ENCODE measurements at places on chromosomes 12 and 14.

DNA sequence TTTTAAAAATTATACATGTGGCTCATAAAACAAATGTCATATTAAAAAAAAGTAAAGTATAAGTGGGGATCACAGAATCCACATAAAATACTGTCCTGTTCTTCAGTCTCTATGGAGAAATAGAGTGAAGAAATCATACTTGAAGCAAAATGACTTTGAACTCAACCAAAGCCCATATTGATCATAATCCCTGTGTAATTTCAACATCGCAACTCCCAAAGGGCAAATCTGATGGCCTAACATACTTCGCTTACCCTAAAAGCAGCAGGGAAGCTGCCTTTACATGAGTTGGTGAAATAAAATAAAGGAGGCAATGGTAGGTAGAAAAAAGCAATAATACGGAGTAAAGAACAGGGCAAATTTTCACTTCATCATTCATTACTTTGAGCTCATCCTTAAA, 101.8 kb downstream of the CEP128 start:
- DNase-seq, result no peak

DNA sequence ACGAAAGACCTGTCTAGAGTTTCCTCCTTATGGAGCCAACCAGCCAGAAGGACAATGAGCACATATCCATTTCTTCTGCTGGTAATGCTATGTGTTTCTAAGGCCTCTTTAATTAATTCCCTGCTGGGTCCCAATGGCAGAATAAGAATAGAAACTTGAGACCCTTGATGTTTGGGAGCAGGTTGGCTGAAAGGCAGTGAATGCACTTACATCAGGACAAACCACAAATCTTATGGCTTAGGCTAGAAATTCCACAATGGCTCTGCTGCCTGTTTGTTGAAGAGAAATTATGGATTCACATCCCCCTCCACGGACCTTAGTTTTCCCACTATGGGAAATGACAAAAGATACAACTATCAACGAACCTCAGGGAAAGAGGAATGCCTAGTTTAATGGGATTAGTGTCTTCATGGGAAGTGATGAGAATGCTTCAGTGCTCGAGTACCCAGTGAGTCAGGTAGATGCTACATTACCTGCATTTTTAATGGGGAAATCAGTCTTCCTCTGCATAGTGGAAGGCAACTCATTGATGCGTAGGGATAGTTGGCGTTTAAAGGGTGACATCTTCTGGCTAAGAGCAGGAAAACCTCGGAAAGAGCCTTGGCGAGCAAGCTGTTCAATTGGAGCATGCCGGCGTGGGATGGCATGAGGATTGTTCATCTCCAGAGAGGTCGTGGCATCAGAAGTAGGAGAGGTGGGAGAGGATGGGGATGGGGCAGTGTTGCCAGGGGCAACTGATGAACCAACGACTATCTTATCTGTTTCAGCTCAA, 46.5 kb downstream of the PAPLN start:
- DNase-seq, result no peak

DNA sequence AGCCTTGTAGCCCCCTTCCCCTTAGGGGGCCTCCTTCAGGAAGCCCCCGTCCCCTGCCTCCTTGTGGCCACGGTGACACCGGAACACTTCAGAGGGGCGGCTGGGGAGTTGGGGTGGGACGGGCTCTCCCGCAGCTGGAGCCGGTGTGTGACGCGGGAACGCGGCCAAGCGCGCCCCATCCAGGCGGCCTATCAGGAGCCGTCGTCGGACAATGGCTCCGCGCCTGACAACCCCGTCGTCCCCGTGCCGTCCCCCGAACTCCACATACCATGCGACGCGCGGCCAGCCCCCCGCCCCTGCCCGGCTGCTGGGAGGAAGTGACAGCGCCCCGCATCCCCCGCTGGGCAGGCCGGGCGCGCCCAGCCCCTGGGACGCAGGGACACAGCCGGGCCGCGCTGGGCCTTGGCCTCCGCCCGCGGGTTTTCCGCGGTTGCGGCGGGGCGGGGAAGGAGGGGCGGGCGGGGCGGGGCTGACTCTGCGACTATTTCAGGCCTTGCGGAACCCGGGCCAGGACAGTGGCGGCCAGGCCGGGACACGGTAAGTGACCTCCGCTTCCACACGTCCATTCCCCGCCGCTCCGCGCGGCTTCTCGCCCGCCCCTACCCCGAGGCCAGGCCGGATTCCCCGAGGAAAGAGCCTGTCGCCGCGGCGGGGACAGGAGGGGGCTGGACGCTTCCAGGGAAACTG, at the start of gene TNFAIP2:
TNFAIP2 (plus strand) TSS at position 515 of the 687 bp plus-strand sequence. CDS start 2,997 bp downstream, outside the sequence.
- DNase-seq, result no peak

GRCh38 chr12:43896496-43896895, 60.6 kb downstream of the TMEM117 start:
- DNase-seq, result no peak

GRCh38 chr12:64682572-64683277, 72.4 kb downstream of the RASSF3 start:
- DNase-seq, result no peak

- no peak for DNase-seq
Measured at GRCh38 chr14:54660604-54661111, 93.7 kb downstream of the SAMD4A start.

DNA sequence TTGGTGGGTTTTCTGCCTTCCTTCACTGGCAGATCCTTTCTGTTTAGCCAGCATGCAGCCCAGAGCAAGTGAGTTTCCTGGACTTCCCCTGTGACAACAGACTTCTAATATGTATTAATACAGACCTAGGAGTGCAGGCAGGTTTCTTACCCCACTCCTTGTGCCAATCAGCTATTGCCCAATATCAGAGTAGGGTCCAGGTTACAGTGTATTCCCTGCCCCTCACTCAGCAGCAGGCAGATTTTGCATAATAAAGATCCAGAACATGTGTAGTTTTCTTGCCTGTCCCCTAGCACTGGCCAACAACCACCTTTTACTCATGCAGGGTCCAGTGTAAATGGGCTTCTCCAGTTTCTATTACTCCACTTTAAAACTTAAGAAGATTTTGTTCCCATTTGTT, 4.7 kb upstream of the SMIM10L1 start:
- DNase-seq, result no peak

GRCh38 chr12:779745-780734, 27.7 kb downstream of the WNK1 start:
- DNase-seq, result no peak

DNA sequence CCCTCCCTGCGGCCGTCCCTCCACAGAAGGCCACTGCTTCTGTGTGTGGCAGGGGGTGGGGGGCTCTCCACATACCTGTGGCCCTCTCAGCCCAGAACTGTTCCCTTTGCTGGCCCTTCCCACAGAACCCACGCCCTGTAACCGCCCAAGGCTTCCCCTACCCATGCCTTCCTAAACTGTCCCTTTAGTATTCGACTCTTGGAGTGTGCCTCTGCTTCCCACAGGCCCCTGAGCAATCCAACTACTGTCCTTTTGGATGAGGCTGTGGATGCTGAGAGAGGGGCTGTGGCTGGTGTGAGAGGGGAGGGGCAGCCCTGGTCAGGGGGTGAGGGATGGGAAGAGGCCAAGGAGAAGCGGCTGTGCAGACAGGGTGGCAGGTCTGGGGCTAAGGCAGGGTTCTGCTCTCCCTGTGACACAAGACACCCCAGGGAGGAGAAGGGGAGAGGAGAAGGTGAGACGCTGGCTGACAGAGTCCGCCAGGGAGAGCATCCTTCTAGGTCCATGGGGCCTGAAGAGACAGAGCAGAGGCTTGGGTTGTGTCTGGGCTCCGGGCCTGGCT, 46.0 kb downstream of the DLK1 start:
- DNase-seq, result no peak

GRCh38 chr12:108144080-108144479, 15.0 kb downstream of the WSCD2 start:
- DNase-seq, result no peak

- DNase-seq, result no peak
Measured at GRCh38 chr12:58871556-58871955, 48.7 kb downstream of the LRIG3 start.

All from stimulated activated CD8-positive, alpha-beta memory T cell treated with anti-CD3 and anti-CD28 coated beads, Interleukin-2, amount 100 ng/mL, for 48 hours (primary cell).